Epithelial cell of proximal tubule (primary cell): ENCODE measurements at places on chromosomes 3 and 15. TPM values are rescaled to one million over a fixed set of nuclear protein-coding genes. Genes with fewer than 3 reads are reported as not detected.

DNA sequence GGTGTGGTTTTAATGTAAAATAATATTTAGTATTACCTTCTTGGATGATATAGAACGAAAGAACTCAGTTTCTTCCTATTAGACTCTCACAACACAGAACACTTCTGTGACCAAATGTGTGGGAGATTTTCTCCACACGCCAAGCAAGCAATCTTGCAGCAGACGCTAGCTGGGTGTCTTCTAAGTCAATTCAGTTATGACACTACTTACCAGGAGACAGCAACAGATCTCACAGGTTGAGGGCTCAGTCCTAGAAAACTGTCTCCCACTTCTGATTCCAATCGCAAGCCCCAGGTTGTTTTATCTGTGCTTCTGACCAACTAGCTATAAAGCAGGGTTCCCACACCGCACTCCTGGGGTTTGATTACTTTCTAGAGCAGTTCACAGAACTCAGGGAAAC, 41.2 kb downstream of the HERC1 start:
- DNase-seq: no peak

KIF15 gene
- total RNA-seq: 11.8 and 16.6 TPM in 2 replicates

GRCh38 chr3:100413613-100414012, 12.3 kb downstream of the LNP1 start:
- no peak for DNase-seq

GRCh38 chr15:99174567-99175395, 69.9 kb downstream of the SYNM start:
- DNase-seq: no peak

CASR gene
- 0.06 TPM in 1 of 2 replicates, not detected in the other for total RNA-seq

- peak; percentile 82 for DNase-seq
Measured at GRCh38 chr3:64342940-64343688, 117.8 kb upstream of the PRICKLE2 start.

DNA sequence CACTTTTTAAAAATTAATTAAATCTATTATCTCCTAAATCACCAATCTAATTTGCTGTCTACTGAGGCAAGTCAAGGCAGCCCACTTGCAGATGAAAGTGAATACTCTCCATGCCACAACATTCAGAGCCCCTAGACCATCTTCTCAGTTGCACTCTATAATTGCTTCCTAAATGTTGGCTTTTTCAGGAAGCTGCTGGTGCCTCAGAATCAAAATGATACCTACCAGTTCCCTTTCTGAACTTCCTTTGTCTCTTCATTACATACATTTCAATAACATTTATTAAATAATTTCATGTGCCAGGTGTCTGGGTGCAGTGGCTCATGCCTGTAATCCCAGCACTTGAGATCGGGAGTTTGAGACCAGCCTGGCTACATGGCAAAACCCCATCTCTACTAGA, 124.1 kb downstream of the SERPINI1 start:
- no peak for DNase-seq
